ENCODE measurements at places on chromosomes 7 and 10.
A peak's percentile ranks its signal among the peaks of the same experiment; 100 is the strongest.

DNA sequence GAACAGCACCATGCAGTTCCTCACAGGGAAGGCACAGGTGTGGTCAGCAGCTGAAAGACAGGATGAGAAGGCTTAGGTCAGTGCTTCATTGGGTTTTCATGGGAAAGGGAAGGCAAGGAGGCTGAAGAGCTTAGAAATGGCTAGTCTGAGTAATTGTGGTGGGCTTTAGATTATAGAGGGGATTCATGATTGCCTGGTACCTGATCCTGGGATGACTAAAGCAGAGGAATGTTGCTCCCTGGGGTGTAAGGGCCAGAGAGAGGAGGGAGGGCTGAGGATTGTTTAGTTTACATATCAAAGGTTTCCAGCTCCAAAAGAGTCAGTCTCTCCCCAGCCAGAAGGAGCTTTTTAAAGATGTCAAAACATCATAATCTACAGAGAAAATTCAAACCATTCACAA is 396.3 kb upstream of the POM121L12 start:
- no peak for DNase-seq

DNA sequence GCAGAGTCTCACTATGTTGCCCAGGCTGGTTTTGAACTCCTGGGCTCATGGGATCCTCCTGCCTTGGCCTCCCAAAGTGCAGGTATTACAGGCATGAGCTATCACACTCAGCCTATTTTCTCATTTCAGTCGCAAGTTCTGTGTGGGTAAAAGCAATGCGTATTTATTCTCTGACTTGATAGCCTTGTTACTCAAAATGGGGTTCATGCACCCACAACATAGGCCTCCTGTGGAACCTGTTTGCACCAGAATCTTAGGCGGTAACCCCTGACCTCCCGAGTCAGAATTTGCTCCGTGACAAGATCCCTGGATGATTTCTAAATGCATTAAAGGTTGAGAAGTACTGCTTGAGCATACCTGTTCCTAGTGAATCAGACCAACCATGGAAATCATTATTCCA is 7.3 kb downstream of the IL2RA start:
- DNase-seq, result no peak

DNA sequence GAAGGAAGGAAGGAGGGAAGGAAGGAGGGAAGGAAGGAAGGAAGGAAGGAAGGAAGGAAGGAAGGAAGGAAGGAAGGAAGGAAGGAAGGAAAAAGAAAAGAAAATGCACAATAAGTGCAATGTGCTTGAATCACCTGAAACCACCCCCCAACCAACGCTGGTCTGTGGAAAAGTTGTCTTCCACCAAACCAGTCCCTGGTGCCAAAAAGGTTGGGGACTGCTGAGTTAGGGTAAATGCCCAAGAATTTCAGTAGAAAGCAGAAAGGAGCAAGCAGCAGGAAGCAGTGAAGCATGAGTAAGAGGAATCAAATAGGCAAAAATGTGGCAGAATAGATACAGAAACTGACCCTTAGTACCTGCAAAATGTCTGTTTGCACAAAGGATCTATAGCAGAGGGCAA is 137.2 kb downstream of the JCAD start:
- DNase-seq, result no peak

DNA sequence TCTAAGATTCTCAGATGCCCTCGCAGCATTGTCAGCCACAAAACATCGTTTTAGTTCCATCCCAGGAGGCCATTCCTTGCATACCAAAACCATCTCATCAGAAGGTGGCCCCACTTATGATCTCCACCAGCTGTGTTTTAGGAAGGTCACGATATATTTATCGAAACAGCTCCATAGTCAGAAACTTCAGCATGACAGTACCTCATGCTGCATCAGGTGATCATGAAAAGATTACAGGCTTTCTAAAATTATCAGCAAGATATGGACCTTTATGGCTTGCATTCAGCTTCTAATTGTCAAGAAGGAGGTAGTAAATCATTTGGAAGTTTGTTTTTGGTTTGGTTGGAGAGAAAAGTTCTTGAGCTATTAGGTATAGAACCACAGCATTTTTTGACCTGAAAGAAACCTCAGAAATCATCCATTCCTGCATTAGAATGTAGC is 20.0 kb downstream of the JAZF1 start:
- DNase-seq, result no peak

DNA sequence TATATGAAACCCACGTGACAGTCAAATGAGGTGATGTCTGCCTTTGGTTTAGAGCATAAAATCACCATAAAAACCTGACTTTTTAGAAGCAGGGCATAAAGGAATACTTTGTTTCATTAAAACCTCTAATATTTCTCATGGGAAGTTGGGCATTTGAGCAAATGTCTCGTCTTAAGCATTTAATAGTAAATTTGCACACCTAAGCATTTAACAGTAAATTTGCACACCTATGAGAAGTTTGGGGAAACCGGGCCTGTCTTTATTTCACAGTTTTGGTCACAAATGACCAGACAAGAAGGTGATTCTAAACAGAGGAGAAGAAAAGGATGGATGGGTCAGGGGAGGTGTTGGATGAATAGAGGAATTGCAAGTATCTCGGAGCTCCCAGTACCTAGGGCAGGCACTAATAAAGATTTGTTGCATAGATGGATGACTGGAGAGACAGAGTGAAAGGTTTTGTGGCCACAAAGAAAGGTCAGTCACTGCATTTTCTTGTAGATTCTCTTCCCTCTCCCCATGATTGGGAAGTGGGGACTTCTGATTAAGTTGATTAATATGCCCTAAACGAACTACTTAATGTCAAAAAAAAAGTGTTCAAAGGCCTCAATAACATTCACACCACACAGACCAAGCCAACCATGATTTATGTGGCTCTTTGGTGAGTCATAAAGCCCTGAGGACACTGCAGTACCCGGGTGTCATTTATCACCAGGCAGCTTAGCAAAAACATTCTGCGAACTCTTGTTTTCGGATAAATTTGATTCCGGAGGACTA is 158.2 kb downstream of the SPAG6 start:
- peak; percentile 25 for DNase-seq

DNA sequence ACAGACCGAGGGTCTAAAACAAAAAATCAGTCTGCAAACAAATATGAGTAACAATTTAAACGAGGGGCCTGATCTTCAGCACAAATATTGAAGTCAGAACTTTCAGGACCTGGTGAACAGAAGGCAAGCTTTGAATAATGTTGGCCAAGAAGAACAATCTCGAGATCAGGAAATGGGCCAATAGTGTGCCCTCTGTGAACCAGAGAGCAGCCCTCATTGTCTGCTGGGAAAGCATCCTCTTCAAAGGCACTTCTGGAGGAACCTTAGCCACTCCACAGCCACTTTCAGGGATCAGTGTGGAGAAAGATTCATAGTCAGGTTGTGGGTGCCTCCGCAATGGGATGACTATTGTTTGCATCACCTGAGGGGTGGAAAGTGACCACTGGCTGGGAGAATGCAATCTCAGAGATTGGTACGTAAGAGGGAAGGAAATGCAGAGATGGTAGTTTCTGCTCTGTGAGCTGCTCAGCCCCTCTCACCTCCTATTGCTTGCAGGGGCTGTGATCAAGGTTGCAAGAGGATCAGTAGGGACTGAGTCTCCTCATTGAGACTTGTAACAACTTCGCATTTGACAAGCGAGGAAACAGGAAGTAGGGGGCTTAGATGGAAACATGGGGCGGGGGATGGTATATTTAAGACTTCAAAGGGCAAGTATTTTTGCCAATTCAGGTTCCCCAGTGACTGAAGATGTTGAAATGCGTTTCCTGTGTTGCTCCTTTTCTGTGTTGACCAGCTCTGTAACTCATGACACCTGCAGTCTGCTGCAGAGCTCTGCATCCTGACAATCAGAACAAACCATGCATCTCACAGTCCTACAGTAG is 28.4 kb upstream of the IFRD1 start:
- no peak for DNase-seq

GRCh38 chr7:26663874-26664273 is 200.5 kb downstream of the SKAP2 start:
- no peak for DNase-seq

GRCh38 chr10:104622175-104622574 is 18.9 kb upstream of the SORCS3 start:
- no peak for DNase-seq

GRCh38 chr7:1473864-1474512 is 14.7 kb upstream of the MICALL2 start:
- DNase-seq, result no peak

- no peak for DNase-seq
Measured at GRCh38 chr7:102066476-102066875, 220.2 kb upstream of the SH2B2 start.

All from kidney epithelial cell (primary cell).